ENCODE measurements at places on chromosomes 16 and 17.
A peak's percentile ranks its signal among the peaks of the same experiment; 100 is the strongest.

DNA sequence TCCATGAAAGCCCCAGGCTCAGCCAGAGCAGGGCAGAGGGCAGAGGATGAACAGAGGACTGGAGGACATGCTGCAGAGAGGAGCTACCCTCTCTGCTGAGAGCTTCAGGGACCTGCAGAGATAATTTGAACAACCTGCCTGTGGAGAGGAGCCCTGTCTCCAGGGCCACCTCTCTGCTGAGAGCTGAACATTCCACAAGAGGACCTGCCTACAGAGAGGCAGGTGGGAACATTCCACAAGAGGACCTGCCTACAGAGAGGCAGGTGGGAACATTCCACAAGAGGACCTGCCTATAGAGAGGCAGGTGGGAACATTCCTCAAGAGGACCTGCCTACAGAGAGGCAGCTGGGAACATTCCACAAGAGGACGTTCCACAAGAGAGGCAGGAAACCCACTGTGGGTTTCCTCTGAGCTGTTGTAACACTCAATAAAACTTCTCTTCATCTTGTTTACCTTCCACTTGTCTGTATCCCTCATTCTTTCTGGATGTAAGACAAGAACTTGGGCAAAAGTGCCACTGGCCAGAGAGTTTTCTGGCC, 551.9 kb upstream of the CA10 start:
- no peak for DNase-seq

- DNase-seq = no peak
These were observed 12.2 kb upstream of the BEAN1 start for GRCh38 chr16:66414891-66415290.

DNA sequence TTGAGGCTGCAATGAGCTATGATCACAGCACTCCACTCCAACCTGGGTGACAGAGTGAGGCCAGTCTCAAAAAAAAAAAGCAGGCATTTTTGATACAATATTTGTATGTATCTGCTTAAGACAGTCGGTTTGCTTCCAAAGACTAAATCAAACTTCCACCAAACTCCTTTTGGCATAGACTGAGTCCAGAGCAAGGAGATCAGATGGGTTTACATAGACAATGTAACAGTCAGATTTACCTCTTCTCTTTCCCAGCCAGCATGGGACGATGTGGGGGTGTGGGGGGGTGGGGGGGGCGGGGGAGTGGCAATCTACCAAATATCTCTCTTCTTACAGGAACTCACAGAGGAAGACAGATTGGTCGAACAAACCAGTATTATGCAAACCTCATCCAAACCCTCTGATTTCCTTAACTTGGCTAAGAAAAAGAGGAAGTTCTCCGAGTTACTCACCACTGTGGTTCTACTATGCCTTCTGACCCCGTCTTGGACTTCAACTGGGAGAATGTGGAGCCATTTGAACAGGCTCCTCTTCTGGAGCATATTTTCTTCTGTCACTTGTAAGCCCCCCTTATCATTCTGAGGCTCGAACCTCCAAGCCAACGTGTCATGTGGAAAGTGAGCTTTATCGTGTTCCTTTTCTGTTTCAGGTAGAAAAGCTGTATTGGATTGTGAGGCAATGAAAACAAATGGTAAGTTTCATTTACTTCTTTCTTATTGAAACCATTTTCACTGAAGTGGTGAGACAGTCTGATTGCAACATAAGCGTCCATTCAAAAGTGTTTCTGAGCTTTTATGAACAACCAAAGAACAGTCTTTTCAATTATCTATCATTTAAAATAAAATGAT, at the start of gene MILR1:
Gene MILR1 (plus strand): TSS at position 451 of the 848 bp plus-strand sequence. CDS start 54 bp downstream, at position 505.
- no peak for DNase-seq

GRCh38 chr16:89606006-89606405, 7.4 kb upstream of the DPEP1 start:
- no peak for DNase-seq

- DNase-seq = no peak
These were observed 294.6 kb upstream of the HSBP1 start for GRCh38 chr16:83513008-83513755.

DNA sequence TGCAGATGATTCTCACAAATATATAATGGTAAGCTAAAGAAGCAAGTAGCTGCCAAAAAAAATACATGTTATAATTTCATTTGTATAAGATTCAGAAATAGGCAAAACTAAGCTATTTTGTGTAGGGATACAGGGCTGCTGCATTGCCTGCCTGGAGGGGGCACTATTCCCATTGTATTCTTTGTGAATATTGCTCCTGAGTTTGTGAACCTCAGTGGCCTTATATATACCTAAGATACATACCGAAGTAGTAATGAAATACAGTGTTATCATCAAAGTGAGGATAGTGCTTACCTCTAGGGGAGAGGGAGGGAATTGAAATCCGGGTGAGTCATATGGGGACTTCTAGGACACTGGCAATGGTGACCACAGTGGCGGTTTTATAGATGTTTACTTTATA, 53.5 kb downstream of the C17orf58 start:
- no peak for DNase-seq

DNA sequence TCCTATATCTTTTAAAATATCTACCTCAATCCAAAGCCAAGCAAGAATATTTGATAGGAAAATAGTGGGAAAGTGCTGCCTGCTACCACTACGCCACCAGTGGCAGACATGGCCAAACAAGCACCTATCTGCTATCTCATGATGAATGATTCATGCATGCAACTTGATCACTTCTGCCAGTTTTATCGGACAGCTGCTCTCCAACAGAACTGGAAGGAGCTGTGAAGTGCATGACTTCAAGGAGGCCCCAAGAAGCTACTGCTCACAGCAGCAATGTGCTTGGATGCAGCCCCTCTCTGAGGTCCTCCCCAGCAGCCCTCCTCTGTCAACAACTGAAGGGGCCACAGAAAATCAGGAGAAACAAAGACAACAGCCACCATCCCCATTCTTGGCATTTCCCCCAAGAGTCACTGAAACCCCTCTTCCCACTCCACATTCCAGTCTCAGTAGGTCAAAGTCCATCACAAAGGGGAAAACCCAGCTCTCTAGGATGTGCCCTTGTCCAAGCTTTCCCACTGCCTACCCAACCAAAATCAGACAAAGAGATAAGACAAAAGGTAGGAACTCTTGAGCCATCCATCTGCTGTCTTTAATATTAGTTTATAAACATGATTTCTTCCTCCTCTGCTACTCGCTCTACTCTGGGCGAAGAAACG, 215.3 kb downstream of the C16orf78 start:
- no peak for DNase-seq

DNA sequence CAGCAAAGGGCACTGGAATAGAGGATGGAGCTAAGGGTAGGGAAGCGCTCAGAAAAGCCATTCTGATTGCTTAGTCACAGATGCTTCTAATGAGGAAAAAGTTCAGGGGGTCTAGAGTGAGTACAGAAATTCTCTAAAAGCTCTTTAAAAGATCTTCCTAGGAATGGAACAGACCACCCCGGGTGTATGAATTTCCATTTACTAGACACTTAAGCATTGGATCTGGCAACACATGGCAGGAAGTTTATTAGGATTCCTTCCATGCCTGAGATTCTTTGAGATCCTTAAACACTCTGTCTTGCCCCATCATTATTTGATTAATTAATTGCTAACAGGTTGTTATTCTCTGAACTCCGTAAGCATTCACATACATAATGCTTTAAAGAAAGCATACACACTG, 8.5 kb downstream of the KRTAP9-7 start:
- no peak for DNase-seq

DNA sequence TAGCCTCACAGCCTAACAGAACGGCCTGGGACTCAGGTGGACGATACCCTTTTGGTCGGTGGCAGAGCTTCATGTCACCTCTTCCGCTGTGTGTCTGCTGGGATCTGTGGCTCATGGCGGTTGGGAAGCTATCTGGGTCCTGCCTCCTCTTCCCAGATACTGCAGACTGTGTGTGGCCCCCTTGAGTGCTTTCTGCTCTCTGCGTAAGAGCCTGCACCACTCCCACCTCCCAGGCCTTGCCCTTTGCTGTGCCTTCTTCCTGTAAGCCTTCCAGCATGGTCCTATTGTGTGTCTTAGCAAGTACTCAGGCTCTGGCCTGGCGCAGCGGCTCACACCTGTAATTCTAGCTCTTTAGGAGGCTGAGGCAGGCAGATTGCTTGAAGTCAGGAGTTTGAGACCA, 17.5 kb upstream of the ADCY7 start:
- DNase-seq = no peak

GRCh38 chr16:70523743-70524398, at the start of gene SF3B3:
SF3B3 (plus strand) TSS chr16:70523816; CDS start chr16:70526657, 2,841 bp downstream.
- peak; percentile 75 for DNase-seq

- no peak for DNase-seq
These were observed 171.2 kb upstream of the SDK2 start for GRCh38 chr17:73815474-73815873.

DNA sequence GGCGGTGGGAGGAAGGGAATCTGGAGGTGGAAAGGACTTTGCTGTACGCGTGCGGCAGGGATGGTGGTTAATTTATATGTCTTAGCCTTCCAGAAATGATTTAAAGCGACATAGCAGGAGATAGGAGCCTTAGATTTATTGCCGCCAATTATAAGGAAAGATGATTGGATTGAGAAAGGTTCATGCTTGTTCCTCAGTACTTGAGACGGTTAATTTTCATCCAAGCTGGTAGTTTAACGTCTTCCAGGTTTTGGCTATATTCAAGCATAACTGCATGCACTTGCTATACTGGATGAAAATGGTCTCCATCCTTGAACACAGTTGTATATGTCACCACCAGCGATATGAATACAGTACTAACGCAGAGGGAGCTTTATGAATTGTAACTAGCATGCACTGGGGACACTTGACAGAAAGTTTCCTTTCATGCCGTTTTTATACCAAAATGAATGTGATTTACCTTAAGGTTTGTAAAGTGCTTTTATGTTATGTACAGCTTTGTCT, 610 bp upstream of the PEX12 start:
- DNase-seq = no peak

- DNase-seq = no peak
These were observed 156.6 kb upstream of the ZFHX3 start for GRCh38 chr16:73204359-73205152.

DNA sequence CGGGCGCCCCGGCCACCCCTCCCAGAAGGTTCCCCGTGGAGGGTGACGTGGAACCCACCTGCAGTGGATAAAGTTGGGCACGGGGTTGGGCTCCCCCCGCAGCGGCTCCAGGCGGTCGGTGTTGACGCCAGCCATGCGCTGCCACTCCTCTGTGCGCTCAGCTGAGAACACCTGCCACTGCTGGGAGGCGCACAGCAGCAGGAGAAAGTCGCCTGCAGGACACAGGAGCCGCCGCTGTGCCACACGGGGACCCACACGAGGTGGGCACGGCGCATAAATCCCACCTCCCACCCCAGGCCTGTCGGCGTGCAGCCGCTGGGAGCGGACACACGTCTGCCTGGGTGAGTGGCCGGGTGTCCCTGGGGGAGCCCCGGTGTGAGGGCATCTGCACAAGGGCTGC, 20.7 kb downstream of the CTU2 start:
- DNase-seq = no peak

DNA sequence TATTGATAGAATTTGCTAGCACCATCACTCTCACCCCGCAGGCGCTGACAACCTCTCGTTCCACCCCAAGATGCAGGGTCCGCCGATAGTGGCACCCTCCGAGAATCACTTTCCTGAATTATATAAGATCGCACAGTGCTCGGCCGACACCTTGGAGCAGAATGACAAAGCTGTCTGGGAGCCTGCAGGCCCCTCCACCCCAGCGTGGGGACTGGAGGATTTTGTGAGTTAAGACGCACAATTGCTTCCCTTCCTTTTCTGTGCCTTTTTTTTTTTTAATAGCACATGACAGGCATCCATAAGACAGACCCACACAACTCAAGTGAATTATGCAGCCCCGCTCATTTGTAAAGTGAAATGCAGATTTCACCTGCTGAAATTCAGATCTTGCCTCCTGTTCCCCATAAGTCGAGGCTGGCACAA, 155.3 kb downstream of the C16orf78 start:
- no peak for DNase-seq

- DNase-seq = no peak
These were observed 56.7 kb upstream of the TOB1 start for GRCh38 chr17:50922721-50923405.

DNA sequence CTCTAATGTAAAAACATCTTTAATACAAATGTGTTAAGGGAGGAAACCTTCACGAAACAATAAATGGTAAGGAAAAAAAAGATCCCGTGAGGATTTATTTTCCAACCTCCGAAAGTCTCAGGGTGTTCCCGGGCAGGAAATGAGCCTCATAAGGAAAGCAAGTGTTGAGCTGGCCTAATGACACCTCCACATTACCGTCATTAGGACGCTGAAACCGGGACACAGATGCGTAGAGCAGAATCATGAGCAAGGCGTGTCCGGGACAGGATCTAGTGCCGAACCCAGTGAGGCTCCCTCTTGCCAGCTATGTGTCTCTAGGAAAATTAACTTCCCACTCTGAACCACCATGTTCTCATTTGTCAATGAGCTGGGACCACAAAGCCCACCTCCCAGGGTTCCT, 22.7 kb upstream of the CYTH1 start:
- DNase-seq = no peak

GRCh38 chr16:3458278-3458851, 14.9 kb downstream of the NAA60 start:
- no peak for DNase-seq

DNA sequence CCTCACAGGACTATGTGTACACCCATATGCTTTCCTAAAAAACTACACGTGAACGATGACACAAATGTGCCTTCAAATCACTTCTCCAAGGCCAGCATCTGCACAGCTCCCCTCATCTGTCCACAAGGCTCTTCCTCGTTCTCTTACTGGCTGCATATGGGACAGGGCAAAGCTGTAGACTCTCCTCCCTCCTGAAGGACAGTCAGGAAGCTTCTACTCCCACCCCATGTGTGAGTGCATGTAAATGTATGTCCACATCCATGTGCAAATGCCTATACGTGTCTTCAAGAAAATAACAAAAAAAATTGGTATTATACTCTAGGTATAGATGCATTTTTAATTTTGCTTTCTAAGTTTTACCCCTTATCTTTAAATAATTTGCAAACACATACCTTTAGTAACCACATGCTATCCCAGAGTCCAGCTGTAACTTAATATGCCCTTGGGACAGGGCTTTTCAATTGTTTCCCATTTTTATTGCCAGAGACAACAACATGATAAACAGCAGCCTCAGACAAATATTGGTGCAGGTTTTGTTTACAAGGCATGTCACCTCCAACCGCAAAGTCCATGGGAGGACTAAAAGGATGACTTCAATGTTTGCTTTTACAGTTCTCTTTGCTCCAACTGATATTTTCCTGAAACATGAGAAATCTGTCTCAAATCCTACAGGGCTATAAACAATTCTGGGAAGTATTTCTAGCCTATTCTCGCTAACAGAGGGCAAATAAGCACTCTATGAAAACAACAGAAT, 31.6 kb upstream of the FAAP100 start:
- no peak for DNase-seq

GRCh38 chr16:21613781-21614180, 14.4 kb downstream of the METTL9 start:
- DNase-seq = no peak
